Thyroid gland (tissue), 4 donors: ENCODE measurements at places on chromosomes 4 and X.

DNA sequence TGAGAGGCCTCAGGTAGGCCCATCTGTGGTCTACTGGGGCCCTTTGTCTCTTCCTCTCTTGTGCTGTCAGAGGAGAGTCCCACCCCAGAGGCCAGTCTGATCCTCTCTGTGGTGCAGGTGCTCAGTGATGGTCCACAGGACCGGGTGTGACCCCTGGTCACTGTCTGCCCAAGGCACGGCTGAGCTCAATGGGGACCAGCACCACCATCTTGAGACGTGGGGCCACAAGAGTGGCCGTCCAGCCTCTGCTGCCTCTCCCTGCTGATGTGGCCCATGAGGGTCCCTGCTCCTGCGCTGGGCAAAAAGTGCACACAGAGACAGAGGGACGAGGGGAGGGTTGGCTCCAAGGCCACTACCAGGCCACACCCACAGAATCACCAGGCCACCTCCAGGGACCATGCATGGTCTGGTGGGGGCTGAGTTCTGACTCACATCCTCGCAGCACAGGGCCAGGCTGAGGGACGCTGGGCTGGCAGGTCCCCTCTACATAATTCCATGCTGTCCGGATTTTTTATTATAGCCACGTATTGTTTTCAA lies 88.3 kb downstream of the FAM53A start:
- no peak for DNase-seq

- no peak for DNase-seq
Observed at GRCh38 chr4:54959131-54959530, 166.3 kb downstream of the KDR start.

DNA sequence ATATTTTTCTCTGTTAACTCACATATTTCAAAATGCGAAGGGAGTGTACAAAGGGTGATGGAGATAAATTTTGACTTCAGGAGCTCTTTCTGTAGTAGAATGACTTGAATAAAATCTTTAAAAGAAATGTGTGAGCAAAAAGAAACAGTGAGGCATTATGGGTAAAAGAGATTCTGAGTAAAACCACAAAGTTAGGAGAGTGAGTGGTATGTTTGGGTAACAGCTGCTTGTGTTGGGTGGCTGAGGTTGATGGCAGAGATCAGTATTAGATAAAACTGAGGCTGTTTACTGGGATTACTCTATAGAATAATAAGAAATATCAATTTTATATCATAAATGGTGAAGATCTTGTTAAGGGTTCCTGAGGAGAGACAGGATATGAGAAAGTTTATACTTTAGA lies 434.2 kb upstream of the AMOT start:
- no peak for DNase-seq

DNA sequence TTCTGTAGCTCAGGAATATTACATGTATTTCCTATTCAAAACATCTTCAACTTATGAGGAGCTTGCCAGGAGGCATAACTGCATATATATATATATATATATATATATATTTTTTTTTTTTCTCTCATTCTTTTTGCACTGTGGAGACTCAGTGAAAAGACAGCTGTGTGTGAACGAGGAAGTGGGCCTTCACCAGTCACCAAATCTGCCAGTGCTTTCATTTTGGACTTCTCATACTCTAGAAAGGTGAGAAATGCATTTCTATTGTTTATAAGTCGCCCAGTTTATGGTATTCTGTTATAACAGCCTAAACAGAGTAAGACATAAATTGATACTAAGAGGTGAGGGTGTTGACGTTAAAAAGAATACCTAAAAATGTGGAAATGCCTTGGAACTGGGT lies 710.6 kb downstream of the TRAM1L1 start:
- no peak for DNase-seq

DNA sequence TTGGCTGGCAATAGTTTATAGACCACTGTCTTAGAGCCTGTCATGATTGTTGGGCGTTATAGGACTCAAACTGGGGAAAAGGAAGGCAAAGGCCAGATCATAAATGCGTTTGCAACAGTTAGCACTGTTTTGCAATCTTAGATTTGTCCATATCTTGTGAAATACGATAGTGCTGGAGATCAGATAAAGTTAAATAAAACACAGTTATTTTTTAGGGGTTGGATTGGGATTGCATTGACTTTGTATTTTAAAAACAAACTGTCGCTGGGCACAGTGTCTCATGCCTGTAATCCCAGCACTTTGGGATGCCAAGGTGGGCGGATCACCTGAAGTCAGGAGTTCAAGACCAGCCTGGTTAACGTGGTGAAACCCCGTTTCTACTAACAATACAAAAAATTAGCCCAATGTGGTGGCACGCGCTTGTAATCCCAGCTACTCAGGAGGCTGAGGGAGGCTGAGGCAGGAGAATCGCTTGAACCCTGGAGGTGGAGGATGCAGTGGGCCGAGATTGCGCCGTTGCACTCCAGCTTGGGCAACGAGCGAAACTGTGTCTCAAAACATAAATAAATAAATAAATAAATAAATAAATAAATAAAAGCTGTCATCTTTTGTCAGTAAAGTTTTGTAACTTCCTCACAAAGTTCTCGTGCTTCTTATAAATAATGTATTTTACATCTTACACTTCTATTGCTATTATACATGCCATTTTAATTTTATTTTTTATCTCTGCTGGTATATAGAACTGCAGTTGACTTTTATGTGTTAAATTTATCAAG lies 117.2 kb downstream of the KDM6A start:
- DNase-seq: no peak

DNA sequence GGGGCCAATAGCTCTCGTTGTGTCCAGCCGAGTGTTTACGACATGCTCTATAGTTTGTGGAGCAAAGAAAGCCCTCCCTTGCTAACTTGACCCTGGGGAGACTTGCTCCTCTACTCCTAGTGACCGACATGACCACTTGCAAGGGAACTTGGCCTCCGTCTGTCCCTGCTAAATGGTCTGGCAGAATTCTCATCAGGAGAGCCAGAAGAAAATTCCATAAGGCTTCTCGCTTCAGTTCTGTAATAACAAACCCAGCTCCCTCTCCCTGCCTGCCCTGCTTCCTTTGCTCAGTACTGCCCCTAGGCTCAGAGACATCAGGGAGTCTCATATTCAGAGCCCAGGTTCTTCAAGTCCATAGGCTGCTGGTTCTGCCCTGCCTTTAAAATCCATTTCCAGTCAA lies 13.0 kb downstream of the DOCK11 start:
- peak; percentile 31 for DNase-seq

DNA sequence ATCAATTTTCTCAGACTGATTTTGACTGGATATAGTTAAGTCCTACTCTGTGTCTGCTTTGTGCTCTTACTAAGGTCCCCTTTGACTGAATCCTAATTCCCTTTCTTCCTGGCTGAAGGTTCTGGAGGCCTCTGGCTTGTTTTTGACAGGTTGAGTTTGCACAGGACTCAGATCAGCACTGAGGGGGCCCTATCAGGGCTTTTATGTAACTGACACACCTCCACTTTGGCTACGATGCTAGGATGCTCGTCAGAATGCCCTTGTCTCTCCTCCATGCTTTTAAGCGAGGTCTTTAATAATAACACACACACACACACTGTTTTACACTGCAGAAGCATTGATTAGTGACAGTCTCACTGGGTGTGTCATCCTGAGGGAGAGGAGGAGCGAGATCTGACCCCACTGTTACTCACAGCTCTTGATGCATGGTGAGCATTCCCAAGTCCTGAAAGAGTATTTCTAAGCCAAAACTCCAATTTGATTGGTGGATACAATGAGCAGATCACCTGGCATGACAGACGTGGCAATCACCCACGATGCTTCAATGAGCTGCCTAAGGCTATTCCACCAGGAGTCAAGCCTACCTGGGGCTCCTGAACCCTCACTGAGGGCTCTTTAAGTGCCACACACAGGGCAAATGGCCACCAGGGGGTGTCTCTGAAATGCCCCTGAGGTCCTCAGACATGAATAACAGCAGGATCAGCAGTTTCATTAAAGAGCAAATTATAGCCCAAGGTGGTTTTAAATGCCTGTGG lies 130.4 kb upstream of the CPEB2 start:
- no peak for DNase-seq

- DNase-seq: no peak
Observed at GRCh38 chr4:171846232-171846631, 33.0 kb downstream of the GALNTL6 start.

GRCh38 chr4:171639540-171639939 lies 173.7 kb upstream of the GALNTL6 start:
- DNase-seq: no peak

DNA sequence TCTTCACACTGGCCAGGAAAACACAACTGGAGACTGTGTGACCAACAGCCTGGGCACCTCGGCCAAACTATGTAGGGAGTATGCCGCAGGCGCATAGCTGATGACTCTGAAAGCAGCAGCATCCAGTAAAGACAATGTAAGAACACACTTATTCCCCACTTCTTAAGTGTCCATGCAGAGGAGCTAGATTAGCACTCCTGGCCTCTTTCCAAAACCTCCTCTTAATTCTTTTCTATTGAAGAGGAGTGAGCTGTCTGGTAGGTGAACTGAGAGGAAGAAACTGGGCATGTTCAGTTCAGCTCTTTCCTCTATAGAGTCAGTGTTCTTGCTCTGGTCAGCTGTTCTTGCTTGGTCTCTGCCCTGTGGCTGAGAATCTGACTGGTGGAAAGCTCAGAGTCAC lies 21.1 kb downstream of the NMU start:
- no peak for DNase-seq

- DNase-seq: no peak
Observed at GRCh38 chr4:129254126-129254525, 158.2 kb downstream of the C4orf33 start.

DNA sequence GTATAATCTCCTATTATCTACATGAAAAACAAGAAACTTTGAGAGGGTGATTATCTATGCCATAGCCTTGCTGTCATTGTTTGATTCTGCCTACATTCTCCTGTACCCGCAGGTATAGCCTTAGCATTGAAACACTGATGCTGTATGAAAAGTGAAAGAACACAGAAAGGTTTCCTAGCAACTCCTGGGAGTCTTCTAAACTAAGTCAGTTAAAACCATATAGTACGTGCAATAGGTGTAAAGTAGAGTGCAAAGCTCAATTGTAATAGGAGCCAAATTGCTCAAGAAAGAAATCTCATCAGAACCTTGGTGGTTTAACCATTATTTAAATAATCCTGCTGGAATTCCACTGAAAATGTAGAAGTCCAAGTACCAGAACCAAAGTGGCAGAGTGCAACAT lies 489.7 kb downstream of the PCDH10 start:
- no peak for DNase-seq

DNA sequence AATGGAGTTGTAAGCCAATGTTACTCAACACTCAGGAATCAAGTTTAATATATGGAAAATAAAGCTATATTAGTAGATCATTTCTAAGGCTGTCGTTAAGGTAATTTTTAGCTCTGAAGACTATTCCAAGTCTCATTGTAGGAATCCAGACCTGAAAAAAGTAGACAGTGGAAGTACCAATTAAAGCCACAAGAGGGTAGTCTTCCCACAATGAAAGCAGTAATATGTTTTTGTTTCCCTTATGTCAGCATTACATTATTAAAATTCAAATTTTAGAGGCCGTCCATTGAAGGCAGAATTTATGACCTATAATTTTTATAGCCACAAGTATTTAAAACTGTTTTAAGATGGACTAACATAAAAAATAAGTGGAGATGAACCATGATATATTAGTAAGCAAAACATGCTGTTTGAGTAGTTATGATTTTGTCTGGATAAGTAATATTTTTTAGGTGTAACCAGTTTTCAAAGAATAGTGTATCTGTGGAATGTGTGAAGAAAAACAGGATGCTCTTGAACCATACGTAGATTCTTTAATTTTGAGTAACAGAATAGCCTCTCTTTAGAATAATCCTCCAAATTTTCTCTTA lies 372.6 kb upstream of the TECRL start:
- DNase-seq: no peak

GRCh38 chrX:48752498-48752897 lies 9.0 kb upstream of the GLOD5 start:
- DNase-seq: no peak

GRCh38 chr4:155408796-155409195 lies 32.0 kb upstream of the MAP9 start:
- no peak for DNase-seq

GRCh38 chrX:22314211-22314610 lies 41.5 kb downstream of the CBLL2 start:
- no peak for DNase-seq

- DNase-seq: peak; percentile 91
Observed at GRCh38 chr4:56387023-56388001, at the start of gene AASDH. AASDH (minus strand) TSS chr4:56387491; CDS start chr4:56384299, 3,192 bp downstream.

GRCh38 chr4:45629717-45630116 lies 494.1 kb downstream of the GABRG1 start:
- DNase-seq: peak; percentile 64

DNA sequence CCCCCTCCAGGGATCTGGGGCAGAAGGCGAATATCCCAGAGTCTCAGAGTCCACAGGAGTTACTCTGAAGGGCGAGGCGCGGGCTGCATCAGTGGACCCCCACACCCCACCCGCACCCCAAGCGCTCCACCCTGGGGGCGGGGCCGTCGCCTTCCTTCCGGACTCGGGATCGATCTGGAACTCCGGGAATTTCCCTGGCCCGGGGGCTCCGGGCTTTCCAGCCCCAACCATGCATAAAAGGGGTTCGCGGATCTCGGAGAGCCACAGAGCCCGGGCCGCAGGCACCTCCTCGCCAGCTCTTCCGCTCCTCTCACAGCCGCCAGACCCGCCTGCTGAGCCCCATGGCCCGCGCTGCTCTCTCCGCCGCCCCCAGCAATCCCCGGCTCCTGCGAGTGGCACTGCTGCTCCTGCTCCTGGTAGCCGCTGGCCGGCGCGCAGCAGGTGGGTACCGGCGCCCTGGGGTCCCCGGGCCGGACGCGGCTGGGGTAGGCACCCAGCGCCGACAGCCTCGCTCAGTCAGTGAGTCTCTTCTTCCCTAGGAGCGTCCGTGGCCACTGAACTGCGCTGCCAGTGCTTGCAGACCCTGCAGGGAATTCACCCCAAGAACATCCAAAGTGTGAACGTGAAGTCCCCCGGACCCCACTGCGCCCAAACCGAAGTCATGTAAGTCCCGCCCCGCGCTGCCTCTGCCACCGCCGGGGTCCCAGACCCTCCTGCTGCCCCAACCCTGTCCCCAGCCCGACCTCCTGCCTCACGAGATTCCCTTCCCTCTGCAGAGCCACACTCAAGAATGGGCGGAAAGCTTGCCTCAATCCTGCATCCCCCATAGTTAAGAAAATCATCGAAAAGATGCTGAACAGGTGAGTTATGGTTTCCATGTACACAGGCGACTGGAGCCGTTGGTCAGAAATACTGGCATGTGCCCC lies at the start of gene CXCL1:
Gene CXCL1, plus strand, starts transcription at position 264 of the 926 bp plus-strand sequence. Its CDS starts 78 bp downstream, at position 342.
- peak; percentile 39 for DNase-seq

DNA sequence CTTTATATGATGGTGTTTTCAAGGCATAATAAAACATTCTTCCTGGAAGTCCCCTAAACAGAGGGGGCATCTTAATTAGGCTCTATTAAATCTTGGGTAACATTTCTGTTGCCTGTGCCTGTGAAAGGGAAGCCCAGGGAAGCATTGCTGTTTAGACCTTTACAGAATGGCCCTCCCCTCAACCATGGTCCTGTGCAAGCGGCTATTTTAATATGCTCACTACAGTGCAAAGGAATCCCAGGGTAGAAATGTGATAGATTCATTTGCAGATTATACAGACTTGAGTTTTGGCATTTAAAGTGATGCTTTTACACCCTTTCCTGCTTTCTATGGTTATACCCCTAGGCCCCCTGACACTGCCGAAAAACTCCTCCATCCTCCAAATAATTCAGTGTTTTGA lies 65.3 kb downstream of the CLCN5 start:
- DNase-seq: no peak
